Activated T-cell treated with anti-CD3 and anti-CD28 coated beads, Interleukin-2, amount 50 U/mL, for 48 hours (primary cell): ENCODE measurements at places on chromosomes 6 and 20.

DNA sequence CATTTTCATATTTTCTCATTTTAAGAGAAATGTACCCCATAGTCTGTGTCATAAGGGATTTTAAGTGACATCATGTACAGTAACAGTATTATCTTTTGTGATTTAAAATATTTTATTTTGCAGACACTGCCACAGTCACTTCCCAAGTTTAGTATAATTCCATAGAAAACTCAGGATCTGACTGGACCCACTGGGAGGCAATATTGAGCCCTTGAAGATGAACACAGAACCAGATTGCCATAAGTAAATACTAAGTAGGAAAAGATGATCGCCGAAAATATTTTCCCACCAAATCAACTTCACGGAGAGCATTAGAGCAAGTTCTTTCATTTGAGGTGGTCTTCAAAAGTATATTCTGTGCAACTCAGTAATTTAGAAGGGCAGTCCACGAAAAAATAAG is 17.6 kb upstream of the PKHD1 start:
- no peak for DNase-seq

DNA sequence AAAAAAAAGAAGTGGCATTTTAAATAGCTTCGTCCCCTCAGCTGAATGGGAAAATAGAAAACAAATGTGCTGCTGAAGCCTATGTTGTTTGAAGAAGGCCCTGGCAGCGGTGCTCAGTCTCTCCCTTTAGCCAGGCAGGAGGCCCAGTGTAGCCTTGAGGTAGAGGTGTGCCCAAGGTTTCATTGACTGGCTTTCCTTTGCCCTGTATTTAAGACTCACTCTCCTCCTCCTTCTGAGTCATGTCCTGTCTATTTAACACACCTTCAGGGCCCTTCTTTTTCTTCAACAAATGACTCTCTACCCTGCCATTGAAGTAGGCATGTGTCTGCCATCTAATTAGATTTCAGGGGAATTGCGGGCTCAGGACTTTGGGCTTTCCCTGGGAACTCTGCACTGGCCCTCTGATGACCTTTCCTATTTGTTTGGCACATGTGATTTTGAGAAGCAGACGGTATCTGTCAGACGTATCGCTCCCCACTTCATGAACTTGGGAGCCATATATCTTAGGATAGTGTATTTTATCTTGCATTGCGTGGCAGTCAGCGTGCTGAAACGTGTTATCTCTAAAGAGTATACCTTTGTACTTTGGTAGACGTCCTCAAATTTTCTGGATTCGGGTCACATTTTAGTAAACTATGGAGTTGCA is 4.3 kb downstream of the TJAP1 start:
- DNase-seq = no peak

GRCh38 chr6:157045831-157046454 is 268.8 kb downstream of the ARID1B start:
- no peak for DNase-seq

DNA sequence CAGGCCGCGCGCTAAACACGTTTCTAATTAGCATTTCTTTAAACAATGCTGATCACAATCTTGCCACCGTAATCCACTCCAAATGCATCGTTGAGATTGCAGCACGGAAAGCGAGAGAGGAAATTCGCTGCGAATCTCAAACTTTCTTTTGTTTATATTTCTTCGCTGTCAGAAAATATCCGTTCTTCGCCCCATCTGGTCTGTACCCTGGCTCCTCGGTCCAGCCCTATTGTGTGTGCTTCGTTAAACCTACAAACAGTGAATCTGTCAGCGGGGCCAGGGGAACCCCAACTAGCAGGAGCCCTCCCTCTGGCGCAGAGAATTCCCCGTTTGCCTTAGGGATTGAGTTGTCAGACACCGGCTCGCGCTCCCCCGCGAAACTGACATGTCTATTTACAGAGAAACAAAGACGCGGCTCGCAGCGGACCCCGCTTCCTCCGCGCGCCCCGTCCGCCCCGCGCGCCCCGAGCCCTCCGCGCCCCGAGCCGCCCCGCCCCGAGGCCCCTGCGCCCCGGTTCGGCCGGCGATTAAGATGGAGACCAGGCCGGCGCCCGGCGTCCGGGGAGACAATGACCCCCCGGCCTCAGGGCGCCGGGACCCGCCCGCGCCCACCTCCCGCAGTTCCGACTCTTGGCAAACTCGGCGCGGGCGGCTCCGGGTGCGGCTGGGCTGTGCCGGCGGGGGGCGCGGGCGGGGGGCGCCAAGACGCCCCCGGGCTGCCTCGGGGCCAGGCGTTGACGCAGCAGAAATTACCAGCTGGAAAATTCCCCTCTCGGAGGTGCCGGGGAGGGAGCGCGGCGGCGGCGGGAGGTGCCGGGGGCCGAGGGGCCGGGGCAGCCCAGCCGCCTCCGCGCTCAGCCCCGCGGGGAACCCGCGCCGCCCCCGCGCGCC is 874 bp downstream of the ZBTB46 start:
- DNase-seq = no peak

DNA sequence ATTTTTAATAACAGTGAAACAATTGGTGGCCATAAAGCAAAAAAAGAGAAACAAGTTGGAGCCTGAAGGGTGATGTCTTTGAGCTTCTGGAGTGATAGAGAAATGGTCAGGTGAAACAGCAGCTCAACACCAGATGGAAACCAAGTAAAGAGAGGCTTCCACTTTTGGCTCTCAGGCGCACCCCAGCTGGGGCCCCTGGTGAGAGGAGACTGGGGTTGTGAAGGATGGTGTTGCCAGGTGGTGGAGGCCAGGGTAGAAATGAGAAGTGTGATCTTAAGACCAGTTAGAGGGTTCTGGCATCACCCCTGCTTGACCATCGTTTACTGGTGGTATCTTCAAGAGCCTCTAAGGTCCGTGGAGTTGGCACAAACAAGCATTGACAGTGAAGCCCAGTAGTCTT is 126.0 kb upstream of the AKIRIN2 start:
- DNase-seq = no peak

DNA sequence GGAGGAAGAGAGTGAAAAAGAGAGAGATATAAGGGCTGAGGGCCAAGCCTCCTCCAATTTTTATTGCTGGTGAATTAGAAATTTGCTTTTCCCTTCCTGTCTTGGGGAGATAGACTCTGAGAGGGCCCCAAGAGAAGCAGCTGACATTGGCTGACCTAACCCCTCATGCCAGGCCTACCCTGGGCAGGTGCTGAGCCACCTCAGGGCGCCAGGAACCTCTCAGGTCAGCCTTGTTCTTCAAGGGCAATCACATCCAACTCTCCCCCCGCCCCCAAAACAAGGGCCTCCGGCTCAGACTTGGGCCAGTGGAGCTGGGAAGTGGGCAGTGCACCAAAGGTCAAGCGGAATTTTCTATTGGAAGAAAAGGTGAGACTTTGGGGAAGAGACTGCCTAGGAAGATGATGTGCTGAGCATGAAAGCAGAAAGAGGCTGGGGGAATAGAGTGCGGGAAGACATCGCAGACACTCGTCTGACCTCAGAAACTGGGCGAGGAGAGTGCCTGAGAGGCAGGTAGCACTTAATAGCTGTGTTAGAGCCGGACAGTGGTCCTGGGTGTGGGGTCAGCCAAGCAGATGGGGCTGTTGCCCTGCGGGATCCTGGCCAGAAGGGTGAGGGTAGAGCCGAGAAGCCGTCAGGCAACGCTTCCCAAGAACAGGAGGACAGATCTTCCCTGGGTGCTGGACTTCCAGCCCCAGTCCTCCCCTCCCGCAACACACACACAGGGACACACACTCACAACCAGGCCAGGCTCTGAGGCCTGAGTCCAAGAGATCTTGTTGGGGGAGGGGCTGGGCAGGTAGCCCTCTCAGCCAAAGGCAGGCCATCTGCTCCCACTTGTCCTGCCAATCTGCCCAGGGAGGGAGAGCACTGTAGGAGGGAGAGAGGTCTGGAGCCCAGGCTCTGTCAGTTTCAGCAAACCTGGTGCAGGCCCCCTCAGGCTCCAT is 3.7 kb upstream of the FASTKD5 start:
- no peak for DNase-seq

- no peak for DNase-seq
Measured at GRCh38 chr6:66226109-66226508, 519.1 kb upstream of the EYS start.

DNA sequence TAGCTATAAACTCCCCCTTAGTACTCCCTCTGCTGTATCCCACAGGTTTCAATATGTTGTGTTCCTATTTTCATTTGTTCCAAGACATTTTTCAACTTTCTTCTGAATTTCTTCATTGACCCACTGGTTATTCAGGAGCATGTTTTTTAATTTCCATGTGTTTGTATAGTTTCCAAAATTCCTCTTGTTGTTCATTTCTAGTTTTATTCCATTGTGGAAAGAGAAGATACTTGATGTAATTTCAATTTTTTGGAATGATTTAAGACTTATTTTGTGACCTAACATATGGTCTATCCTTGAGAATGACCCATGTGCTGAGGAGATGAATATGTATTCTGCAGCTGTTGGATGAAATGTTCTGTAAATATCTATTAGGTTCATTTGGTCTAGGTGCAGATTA is 497.2 kb downstream of the BCKDHB start:
- DNase-seq = no peak

DNA sequence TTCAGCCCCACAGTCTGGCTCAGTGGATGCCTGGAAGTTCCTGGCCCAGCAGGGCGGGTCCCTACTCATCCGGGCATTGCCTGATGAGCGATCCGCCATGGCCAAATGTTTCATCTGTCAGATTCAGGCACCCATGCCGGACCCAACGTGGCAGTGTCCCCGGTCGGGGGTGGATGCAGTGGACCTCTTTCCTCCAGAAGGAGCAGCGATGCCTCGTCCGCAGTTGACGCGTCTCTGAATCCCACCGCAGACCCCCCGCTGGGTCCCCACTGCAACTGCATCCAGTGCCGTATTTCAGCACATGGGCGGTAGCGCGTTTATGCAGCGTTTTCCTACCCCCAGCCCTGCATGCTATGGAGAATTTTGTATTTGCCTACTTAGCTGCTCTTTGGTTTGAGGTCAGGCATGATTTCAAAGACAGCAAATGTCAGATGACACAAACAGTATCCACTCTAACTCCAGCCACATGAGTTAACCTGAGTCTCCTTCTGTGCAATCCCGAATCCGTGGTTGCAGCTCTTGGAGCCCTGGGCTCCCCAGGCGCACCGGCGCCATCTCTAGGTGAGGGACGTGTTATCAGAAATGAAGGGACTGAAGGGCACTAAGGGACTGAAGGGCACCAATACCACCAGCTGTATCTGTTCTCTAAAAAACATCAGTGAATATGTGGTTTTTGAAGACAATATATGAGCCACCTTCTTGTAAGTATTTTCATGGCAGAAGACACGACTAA is 72.6 kb upstream of the THBS2 start:
- peak; percentile 19 for DNase-seq

DNA sequence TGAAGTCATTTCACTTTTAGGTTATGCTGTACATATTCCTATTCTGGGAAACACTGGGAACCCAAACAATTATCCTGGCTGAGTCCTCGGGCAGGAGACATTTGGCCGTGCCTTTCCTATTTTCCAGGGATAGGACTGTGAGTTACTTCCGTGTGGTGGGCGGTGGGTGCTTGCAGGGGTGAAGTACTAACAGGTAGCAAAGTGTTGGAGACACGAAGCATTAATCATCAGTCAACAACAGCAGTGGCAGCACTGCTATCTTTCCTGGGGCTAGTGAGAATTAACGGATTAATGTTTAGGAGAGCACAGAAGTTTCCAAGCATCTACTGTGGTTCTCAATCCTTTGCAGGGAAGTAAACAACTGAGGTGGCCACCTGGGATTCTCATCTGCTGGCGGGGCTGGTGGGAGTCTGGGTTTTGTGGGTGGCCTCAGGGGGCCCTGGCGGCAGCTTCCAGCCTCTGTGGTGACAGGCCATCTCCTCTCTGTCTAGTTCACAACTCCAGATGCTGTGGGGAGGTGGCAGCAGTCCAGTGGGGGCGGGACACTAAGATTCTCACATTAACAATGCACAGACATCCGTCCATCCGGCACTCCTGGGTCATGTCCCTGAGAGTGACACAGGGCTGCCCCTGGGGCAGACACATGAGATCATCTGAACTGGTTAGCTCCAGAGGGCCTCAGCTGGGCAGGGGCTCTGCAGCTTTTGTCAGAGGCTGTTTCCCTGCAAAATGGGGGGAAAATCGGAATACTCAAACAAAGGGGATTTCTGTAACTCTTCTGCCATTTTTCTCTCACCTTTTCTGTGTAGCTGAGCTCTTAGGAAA is 90.9 kb downstream of the GJA10 start:
- no peak for DNase-seq

GRCh38 chr20:40449144-40449690 is 239.8 kb downstream of the MAFB start:
- DNase-seq = no peak

- DNase-seq = no peak
Measured at GRCh38 chr6:44795326-44795725, 407.8 kb downstream of the CDC5L start.

GRCh38 chr6:106397431-106397830 is 36.9 kb downstream of the CRYBG1 start:
- no peak for DNase-seq

DNA sequence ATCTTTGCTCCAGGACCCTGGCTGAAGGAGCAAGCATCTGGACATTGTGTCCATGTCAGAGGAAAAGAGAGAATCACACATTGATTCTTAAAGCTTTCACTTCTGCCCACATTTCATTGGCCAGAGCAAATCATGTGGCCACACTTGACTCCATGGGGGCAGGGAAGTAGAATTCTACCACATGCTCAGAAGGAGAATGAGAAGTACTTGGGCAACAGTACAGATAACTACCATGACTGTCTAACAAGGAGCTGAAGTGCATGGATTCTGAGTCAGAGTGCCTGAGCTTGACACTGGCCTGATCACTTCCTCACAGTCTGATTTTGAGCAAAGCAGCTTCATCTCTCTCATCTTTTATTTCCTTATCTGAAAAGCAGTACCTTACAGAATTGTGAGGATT is 38.6 kb downstream of the GHRH start:
- DNase-seq = no peak

- DNase-seq = no peak
Measured at GRCh38 chr6:22598339-22598738, 29.0 kb downstream of the HDGFL1 start.

DNA sequence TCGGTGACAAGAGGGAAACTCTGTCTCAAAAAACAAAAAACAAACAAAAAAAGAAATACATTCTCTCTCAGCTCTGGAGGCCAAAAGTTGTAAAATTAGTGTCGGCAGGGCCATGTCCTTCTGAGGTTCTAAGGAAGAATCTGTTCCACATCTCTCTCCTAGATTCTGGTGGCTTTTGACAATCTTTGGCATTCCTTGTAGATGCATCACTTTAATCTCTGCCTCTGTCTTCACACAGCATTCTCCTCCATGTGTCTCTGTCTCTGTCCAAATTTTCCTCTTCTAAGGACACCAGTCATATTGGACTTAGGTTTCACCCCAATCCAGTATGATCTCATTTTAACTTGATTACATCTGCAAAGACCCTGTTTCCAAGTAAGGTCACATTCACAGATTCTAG is 9.1 kb downstream of the PPP2R5D start:
- DNase-seq = no peak

- DNase-seq = no peak
Measured at GRCh38 chr6:120304223-120304622, 954.7 kb upstream of the MAN1A1 start.

GRCh38 chr6:40413239-40413638 is 173.9 kb downstream of the LRFN2 start:
- DNase-seq = no peak

DNA sequence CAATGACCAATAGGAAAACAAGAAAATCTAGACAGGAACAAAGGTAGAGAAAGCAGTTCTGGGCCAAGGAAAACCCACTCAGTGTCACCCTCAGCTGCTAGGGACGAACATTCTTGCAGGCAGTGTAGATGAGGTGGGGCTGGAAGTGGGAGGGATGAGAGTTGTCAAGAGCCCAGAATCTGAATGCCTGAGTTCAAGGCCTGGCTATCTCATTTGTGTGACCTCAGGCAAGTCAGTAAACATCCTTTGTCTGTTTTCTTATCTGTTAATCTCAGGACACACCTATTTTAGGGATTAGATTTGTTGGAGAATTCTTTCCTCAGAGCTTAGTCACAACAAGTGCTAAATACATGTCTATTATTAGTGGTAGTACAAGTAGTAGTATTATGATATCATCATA is 50.9 kb upstream of the KIF16B start:
- DNase-seq = no peak
